ENCODE measurements at places on chromosomes 11 and 22.

- DNase-seq: no peak
- peaks cover 67% of the 10 kb centered on the region for H3K4me1 ChIP-seq
- no peak overlapping the region for H3K4me3 ChIP-seq
- no peaks in the 10 kb centered on the region for H3K27me3 ChIP-seq
Measured at GRCh38 chr11:119356349-119357031, 10.0 kb upstream of the MFRP start.

DNA sequence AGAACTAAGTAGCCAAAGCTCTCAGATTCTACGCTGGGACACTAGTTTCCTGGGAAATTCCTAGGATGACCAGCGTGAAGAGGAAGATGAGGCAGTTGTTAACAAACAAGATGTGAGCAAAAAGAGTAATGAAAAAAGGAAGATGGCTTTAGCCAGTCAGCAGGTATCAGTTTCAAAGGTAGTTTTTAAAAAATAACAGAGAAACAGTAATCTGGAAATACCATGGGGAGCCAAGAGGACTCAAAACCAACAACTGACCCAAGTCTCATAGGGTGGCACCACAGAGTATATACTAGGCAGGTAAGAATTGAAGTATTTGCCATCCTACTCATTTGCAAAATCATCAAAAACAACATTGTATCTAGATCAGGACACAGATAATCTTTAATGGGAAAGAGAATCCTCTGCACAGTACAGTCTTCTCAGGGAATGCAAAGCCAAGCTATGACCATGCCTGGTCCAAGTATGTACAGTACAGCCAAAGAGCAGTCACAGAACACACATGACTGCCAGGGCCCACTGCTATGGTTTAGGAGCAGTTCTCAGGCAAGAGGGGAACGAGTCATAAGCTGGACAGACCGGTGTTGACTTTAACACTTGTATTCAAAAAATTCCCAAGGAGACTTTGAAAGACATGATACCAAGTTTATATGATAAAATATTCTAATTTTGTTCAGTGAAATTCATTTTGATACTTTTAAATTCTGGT is 20.6 kb downstream of the MSANTD4 start:
- no peak for DNase-seq
- no peaks in the 10 kb centered on the region for H3K36me3 ChIP-seq
- H3K27me3 ChIP-seq: no peaks in the 10 kb centered on the region
- no peak overlapping the region for H3K27ac ChIP-seq
- H3K4me3 ChIP-seq: no peak overlapping the region

DNA sequence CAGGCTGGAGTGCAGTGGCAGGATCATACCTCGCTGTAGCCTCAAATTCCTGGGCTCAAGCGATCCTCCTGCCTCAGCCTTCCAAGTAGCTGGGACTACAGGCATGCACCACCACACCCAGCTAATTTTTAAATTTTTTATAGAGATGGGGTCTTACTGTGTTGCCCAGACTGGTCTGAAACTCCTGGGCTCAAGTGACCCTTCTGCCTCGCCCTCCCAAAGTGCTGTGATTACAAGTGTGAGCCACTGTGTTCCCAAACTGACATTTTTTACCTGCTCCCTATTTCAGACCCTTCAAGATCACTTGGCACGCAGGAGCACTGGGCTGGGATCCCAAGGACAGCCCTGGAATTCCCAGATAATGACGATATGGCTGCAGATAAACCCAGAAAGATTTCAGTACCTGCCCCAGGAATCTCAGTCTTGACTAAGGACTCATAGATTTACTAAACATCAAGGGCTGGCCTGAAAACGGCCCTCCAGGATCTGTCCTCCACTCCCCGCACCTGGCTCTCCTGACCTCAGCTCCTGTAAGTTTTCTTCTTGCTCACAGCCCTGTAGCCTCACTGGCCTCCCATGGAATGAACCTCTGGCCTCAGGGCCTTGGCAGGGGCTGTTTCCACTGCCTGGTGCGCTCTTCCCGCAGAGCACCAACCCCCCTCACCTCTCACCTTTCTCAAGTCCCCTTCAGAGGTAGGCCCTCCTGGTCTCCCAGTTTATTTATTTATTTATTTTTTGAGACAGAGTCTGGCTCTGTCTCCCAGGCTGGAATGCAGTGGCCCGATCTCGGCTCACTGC is 3.6 kb upstream of the CSNK1E start:
- no peak overlapping the region for H3K27ac ChIP-seq
- no peaks in the 10 kb centered on the region for H3K27me3 ChIP-seq
- H3K4me3 ChIP-seq: no peak overlapping the region
- no peak for DNase-seq
- H3K4me1 ChIP-seq: peaks cover 37% of the 10 kb centered on the region

DNA sequence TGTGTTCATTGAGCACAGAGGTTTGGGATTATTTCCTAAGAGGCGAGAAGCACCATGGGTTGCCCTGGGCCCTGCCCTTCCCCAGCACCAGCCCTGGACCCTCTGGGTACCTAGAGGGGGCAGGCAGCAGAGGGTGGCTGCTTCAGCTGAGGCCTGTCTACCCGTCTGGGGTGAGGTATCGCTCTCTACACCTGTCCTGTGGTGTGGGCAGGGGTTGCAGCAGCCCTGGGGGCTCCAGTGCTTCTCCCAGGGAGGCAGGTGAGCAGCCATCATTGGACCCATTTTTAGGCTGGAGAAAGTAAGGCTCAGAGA is 15.6 kb downstream of the PRDM11 start:
- no peak overlapping the region for H3K4me3 ChIP-seq
- H3K36me3 ChIP-seq: no peaks in the 10 kb centered on the region
- no peak for DNase-seq

- no peaks in the 10 kb centered on the region for H3K27me3 ChIP-seq
- no peak for DNase-seq
- no peak overlapping the region for H3K4me3 ChIP-seq
Measured at GRCh38 chr11:78032090-78032489, 9.0 kb upstream of the KCTD14 start.

- no peak overlapping the region for H3K4me3 ChIP-seq
- peak; percentile 58 for DNase-seq
Measured at GRCh38 chr11:12235947-12236743, 125.8 kb downstream of the MICAL2 start.

- DNase-seq: no peak
- H3K27ac ChIP-seq: peak overlapping the region; percentile 85
- no peaks in the 10 kb centered on the region for H3K27me3 ChIP-seq
- peaks cover 14% of the 10 kb centered on the region for H3K36me3 ChIP-seq
- H3K4me1 ChIP-seq: peaks cover 100% of the 10 kb centered on the region
Measured at GRCh38 chr11:75516886-75517285, 8.9 kb downstream of the GDPD5 start.
